ENCODE measurements at places on chromosomes 2 and 18.

- DNase-seq = no peak
These were observed 96.4 kb downstream of the LOXHD1 start for GRCh38 chr18:46560671-46561045.

DNA sequence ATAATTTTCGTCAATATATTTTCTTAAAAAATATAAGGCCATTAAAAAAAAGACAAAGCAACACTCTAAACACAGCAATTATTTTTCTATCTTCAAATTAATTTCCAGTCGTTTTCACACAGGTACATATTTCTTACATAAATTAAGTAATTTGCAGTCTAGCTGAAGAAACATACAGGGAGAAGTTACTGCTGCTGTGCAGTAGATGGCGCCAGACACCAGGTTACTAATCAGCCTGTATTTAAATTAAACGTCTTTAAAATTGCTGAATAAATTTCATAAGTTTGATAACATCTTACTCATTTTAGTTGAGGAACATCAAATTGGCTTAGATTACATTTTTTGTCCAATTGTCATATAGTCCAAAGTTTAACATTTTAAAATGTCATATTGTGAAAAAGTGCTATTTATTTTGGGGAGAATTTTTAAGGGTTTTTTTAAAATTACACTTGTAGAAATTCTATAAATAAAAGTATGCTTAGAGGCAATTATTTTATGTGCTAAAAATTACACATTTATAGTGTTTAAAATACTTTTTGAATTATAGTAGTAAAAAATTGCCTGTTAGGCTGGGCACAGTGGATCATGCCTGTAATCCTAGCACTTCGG lies 88.4 kb downstream of the PMAIP1 start:
- DNase-seq = peak; percentile 31

- peak; percentile 16 for DNase-seq
These were observed 38.3 kb downstream of the MRPL44 start for GRCh38 chr2:223995569-223995968.

- peak; percentile 96 for DNase-seq
These were observed 98.6 kb downstream of the IRS1 start for GRCh38 chr2:226701052-226701451.

DNA sequence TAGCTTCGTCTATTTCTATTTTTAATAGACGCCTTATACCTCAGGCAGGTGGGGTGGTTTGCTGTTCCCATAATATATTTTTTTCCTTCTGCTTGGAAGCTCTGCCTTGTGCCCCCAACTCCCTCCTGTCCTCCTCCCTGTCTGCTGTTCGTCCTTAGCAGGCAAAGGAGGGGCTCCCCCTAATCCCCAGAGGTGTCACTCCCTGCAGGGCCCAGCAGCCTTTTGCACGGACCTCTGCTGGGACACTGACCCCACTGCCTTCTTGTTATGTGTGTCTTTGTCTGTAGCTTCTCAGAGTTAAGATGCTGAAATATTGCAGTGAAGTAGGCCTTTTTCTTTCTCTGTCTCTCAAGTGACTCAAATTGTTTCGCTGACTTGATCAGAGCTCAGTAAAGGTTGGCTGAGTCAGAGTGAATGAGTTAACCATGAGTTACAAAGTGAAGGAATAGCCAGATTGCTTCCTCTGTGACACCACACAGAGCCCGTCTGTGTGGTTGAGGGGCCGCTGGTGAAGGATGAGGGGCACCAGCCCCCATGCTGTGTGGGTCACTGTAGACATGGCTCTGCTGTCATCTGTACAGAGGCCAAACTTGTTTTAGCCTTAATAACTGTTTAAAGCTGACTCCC lies 47.7 kb downstream of the PRKCE start:
- no peak for DNase-seq

DNA sequence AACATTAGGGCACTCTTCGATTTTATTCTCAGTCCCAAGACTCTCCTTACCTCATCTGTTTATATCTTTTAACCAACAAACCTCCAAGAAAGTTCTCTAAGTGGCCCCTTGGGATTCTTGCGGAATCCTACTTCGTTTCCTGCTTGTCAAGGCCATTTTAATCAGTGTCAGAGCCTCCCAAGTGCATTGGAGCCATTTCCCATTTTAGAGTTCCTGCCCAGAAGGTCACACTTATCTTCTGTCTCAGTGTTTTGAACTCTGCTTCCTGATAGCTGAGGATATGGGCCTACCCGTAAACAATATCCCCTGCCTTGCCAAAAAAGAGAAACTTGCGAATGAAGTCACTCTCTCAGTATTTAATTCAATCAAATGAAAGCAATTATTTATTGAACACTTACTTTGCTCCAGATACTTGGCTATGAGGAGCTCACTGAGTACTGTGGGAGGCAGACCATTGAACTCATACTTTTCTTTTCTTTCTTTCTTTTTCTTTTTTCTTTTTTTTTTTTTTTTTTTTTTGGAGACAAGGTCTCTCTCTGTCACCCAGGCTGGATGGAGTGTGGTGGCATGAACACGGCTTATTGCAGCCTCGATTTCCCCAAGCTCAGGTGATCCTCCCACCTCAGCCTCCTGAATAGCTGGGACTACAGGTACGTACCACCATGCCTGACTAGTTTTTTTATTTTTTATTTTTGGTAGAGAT lies 5.7 kb upstream of the NOSTRIN start:
- no peak for DNase-seq
